ENCODE measurements at places on chromosomes 3 and 15. TPM values are rescaled to one million over a fixed set of nuclear protein-coding genes. Genes with fewer than 3 reads are reported as not detected.

DNA sequence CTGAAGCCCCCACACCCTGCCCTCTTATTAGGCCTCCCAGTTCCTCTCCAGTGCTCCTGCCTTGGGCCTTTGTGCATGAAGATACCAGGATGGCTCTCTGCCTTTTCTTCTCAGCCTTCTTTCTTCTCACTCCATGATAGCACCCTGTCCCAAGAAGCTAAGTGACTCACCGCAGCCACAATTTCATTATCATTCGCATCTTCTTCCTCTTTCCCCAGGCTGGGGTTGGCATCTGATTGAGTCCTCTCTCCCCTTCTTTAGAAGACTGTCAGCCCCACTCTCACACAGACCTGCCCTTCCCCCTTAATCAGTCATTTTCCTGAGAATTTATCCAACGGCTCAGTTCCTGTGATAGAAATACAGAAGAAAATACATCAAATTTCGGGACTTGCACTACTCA, 102.0 kb downstream of the STAC start:
- DNase-seq, result no peak

Gene IGSF11
- total RNA-seq, result 0.37 TPM

GRCh38 chr15:73704869-73705645, 20.9 kb downstream of the CD276 start:
- peak; percentile 74 for DNase-seq

Gene HIGD2B
- not detected for total RNA-seq

GRCh38 chr15:22944651-22945050, 35.5 kb downstream of the CYFIP1 start:
- DNase-seq, result no peak

GRCh38 chr3:42839616-42840015, 30.4 kb downstream of the ACKR2 start:
- peak; percentile 61 for DNase-seq

Gene RASGRP1
- 7.3 TPM for total RNA-seq

DNA sequence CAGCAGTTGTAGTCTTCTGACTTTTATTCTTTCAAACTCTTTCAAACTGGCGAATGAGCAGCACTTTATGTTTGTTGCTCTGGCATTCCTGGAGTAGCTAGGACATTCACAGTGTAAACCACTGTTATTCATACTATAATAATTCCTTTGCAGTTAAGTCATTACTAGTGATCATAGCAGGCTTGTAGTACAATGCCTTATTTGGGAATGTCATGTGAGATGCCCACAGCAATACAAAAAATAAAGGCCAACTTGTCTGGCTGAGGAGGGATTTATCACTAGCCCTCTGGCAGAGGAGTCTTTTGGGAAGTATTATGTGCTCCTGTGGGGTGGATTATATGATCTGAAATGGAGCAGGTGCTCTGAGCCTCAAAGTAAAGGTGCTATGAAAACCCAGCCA, 197.2 kb downstream of the VGLL3 start:
- no peak for DNase-seq

All from Caco-2 (cell line).